ENCODE measurements at places on chromosomes 1 and 21.

DNA sequence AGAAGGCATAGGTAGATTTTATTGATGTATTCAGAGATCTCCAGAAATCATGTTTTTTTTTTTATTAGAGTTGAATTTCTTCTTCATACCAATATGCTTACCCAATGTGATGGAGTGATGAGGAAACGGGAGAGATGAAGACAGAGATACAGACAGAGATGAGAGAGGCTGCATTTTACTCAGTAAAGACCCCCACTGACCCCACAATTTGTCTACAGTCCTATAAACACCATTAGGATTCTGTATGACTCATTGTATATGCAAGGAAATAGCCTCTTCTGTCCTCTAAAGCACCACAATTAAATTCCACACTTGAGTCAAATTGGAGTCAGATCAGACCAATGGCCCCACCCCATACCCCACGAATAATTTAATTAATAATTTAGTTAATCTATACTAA is 44.0 kb downstream of the RUNX1 start:
- DNase-seq, result no peak

- peak; percentile 60 for DNase-seq
Observed at GRCh38 chr1:156052862-156053767, 483 bp downstream of the UBQLN4 start.

- DNase-seq, result no peak
Observed at GRCh38 chr1:78377356-78377928, 113.3 kb upstream of the PTGFR start.

GRCh38 chr21:32728456-32728839 is 635 bp upstream of the SYNJ1 start:
- no peak for DNase-seq

GRCh38 chr1:108534759-108535158 is 25.1 kb upstream of the EEIG2 start:
- no peak for DNase-seq

DNA sequence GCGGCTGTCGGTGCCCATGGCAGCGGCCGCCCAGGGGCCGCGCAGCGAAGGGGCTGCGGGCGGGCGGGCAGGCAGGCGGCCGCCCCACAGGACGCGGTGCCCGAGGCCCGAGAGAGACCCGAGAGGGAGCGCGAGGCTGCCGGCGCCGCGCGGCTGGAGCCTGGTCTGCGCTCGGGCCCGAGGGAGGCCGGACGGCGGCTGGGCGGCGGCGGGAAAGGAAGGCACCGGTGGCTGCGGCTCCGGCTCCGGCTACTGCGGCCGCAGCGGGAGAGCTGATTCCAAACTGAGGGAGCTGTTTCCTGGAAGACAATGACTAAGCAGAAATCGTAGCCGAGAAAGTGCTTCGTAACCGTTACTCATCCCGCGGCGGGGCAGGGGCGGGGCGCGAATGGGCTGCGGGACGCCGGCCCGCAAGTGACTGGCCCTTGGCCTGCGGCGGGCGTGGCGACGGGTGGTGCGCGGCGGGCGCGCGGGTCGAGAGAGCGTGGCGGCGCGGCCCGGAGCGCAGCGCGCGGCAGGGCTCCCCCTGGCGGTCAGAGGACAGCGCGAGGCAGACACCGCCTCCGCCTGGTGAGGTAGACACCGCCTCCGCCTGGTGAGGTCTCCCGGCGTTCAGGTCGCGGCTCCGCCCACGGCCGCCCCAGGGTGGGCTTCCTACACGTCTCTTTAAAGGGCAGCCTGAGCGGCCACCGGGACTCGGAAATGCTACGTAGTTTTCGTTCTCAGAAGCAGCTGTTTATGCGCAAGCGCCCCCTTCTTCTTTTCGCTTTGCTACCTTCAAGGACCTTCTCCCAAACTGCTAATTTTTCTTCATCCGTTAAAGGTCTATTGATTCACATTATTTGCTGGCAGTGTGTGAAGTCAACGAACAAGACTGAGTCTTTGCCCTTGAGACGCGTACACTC is at the start of gene GCLM:
Gene GCLM (minus strand): TSS at position 285 of the 905 bp plus-strand sequence. CDS start 267 bp downstream, at position 18.
- DNase-seq, result peak; percentile 86

DNA sequence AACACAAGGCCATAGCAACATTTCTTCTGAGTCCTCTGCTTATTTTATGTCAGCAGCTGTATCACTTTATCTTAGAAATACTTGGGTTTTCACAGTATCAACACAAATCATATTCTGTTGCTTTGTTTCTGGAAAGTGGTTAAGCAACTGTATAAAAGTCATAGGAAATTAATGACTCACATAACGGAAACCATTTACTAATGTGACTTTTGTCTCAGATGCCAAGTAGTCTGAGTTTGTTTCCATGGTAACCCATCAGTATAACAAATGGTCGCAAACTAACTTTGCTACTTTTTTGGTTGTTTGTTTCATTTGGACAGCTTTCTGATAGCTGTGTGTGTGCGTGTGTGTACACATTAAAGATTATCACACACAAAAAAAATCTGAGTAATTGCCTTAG is 31.1 kb downstream of the EEIG2 start:
- DNase-seq, result no peak

GRCh38 chr1:215357901-215358300 is 209.2 kb upstream of the KCTD3 start:
- no peak for DNase-seq

DNA sequence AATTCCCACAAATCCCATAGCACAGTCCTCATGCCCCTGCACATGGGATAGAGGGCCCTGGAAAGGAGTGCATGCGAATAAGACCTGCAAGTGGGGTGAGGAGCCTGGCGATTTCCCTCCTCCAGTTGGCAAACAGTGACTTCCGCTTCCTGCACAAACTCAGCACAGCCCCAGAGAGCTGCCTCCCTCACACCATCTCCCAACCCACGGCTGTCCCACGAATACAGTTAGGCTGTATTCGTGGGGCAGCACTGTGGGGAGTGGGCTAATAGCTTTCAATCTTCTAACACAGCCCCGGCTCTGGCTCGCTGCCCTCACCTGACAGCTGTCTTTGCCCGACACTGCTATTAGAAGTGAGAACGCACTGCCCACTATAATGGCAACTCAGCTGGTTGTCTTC is 28.2 kb upstream of the CNTN2 start:
- no peak for DNase-seq

DNA sequence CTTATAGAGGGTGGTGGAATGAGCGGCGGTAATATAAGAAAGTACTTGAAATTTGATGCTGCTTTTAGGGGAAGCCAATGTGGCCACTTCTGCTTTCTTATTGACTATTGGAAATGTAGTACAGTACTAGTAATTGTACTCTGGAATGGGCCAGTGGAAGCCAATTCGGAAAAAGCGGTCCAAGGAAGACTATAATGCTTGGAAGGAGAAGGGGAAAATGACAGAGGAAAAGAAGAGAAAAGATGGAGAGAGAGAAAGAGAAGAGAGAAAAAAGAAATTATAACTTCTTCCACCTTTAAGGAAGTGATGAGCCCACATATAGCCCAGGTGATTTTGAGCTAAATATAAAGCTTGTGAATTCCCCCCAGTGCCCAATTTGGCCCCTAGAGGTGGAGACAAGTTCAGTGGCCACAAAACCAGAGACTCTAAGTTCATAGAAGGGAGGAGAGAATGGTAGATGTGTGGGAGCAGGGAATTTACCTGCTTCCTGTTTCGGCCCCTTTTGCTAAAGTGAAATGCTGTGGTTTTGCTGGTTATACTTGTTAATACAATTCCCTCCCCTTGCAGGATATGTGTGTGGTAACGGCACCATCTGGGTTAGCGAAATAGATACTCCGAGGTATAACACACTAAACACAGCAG is 35.7 kb upstream of the DUSP10 start:
- no peak for DNase-seq

DNA sequence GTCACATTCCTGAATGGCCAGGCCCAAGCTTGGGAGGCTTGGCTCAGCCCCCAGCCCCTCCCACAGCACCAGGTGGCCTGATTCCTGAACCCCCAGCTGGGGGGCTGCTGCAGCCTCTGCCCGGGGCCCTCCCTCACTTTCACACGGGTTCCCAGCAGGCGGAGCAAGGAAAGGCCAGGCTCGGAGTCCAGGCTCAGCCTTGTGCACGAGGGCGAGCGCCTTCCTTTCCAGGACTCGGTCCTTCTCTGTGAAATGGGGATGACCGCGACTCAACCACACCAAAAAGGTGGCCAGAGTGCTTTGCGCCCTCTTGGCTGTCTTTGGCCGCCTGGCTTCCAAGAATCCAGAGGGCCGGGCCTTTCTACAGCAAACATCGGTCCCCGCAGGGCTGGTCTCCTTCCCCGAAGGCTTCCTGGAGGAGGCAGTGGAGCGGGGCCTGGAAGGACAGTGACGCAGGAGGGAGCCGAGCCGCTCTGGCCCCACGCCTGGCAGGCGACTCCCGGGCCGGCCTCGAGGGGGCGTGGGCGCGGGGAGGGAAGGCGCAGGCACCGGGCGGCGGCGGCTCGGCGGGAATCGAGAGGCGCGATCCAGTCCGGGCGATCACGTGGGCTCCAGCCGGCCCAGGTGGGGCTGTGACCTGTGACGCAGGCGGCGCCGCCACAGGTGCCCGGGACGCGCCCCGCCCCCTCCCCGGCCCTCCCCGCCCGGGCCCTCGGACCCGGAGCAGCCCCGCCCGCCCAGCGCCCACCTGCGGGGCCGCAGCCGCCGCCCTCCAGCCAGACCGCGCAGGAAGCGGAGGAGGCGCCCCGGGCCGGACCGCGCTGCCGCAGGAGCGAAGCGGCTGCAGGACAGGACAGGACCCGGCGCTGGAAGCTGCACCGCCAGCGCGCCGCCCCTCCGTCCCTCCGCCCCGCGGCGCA is at the start of gene ARHGEF16:
Gene ARHGEF16 (plus strand): TSS at position 775 of the 920 bp plus-strand sequence. CDS start 8,420 bp downstream, outside the sequence.
- no peak for DNase-seq

DNA sequence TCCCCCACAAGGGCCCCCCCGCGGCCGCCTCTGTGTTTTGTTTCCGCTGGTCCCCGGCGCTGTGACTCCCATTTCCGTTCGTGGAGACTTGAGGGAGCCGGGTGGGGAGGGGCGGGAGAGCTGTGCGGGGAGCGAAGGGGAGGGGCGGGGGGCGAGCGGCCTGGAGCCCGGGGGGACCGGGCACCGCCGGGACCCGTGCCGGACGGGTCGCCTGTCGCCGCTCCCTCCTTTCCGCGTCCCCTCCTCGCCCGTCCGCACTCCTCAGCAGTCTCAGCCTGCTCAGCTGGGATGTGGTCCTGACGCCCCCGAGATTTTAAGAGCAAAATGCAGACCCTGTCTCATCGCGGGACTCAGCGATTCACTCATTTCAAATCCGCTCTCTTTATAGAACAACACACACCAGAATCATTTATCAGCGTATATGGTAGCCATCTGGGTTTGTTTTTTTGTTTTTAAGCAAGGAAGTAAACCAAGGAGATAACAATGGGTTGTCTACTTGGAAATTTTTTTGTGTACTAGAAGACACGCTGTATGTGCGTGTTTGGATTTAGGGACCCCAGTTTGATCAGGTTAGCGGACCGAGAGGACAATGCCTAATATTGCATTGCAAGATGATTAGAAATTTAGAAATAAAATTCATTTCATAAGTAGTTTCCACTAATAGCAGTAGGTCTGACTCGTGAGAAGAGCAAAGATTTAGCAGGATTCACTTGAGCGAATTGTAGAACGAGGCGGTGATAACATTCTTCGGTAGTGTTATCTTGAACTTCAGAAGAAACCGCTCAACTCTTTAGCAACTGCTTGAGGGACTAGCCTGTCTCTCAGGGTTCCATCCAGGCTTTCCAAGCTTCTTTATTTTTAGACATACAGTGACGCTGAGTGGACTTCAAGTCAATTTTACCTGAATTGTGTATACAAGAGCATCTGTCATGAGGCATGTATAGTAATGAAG is 1.1 kb downstream of the GABPA start:
- DNase-seq, result peak; percentile 61

- no peak for DNase-seq
Observed at GRCh38 chr21:15688809-15689208, 41.0 kb upstream of the USP25 start.

- DNase-seq, result no peak
Observed at GRCh38 chr1:244063498-244063897, 12.4 kb downstream of the ZBTB18 start.

DNA sequence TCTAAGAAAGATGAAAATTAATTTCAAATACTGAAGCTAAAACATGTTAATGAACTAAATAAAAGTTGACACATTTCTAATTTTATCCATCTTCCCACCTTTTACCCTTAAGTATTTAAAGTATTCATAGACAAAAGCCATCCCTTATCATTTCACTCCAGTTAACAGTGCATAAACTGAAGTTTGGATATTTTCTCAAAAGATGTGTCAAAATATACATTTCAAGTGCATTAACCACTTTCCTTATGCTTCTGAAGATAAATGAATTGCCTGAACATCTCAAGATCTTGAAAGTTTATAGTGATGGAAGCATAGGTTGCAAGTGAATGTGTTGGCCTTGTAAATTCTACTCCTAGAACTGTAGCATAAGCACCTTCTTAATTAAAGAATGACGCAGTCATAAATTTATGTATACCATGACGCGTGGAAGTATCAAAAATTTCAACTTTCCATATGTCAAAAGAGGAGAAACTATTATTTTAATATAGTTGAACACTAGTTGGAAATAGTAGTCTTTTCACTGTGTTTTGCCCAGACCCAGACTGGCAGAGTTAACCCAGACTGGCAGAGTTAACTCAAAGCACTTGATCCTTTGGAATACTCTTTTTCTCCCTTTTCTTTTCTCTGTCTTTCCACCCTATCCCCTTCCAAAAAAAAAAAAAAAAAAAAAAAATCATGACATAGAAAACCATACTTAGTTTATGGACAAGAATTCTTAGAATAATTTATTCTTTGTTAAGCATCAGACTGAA is 282.6 kb upstream of the C1orf105 start:
- no peak for DNase-seq

DNA sequence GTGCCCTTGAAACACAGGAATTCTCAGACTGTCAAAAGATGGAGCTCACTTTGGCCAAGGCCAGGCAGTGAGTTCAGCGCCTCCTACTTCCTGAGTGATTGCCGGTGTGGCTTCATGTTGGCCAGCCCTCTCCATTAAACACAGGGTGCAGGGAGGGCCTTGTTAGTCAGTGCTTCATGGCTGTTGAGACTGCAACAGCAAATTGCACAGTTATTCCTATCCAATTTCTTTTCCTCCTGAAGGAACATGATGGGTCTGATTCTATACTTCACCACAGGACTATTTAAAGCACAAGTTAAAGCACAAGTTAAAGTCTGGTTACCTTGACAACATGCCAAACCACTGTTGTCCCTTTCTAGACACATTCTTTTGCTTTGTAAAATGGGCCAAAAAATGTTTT is 156.6 kb downstream of the SIPA1L2 start:
- no peak for DNase-seq

GRCh38 chr1:244860914-244861610 is 3.3 kb downstream of the HNRNPU start:
- no peak for DNase-seq

- DNase-seq, result no peak
Observed at GRCh38 chr1:97066860-97067259, 345.3 kb downstream of the PTBP2 start.

GRCh38 chr1:235513495-235514366 is 9.5 kb upstream of the B3GALNT2 start:
- DNase-seq, result no peak

GRCh38 chr1:5312293-5312674 is 657.9 kb downstream of the AJAP1 start:
- no peak for DNase-seq
